Hepatocyte (in vitro differentiated cells): ENCODE measurements at places on chromosomes 1 and 21.

DNA sequence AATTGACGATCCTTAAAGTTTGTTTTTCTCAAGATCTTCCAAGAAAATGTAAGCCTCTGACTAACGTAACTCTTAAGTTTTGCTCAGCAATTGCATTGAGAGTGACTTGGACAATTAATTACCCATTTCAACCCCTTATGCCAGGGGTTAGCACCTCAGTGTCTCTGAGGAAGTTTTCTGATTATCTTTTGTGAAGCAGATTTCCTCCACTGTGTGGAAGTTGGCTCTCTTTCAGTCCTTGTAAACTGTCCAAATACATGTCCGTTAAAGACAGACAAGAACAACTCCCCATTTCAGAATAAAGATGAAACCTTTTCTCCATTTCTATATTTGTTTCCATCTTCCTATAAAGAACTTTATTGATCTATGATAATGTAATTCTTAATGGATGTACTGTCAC lies 296.4 kb upstream of the FMN2 start:
- no peak for DNase-seq

DNA sequence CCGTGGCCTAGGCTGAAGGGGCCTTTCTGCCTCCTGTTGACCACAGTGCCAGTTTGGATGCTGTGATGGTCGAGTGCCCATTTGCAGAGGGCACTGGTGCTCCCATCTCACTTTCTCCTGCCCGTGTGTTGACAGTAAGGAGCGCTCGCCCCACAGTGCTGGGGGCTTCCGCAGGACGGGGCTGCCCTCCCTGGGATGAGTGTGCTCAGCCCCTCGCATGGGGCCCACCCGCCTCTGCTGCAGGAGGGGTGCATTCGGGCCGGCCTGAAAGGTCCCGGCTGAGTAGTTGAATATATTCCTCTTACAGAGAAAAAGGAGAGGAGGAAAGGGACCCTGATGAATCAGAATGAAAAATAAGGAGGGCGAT lies 37.3 kb downstream of the NTPCR start:
- DNase-seq = no peak

DNA sequence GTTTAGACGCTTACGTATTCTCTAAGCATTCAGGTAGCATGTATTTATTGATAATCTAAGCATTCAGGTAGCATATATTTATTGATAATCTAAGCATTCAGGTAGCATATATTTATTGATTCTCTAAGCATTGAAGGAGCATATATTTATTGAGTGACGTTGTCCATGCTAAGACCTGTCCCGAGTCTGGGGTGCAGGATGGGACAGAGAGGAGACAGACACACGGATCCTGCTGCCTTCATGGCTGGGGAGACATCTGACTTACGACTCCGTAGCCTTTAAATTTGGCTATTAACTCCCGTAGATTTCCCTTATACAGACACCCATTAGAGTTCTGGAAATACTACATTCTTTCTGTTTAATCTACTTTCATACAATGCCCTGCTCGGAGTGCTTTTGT lies 982 bp downstream of the SCCPDH start:
- DNase-seq = no peak

- DNase-seq = no peak
These were observed 32.3 kb upstream of the RALGPS2 start for GRCh38 chr1:178692564-178693327.

GRCh38 chr1:66292944-66293343 lies 241.0 kb upstream of the SGIP1 start:
- DNase-seq = no peak
